T-helper 2 cell (primary cell): ENCODE measurements at places on chromosomes 5 and 9.
A peak's percentile ranks its signal among the peaks of the same experiment; 100 is the strongest.

- DNase-seq: no peak
These were observed 23.5 kb downstream of the NTNG2 start for GRCh38 chr9:132185073-132186009.

DNA sequence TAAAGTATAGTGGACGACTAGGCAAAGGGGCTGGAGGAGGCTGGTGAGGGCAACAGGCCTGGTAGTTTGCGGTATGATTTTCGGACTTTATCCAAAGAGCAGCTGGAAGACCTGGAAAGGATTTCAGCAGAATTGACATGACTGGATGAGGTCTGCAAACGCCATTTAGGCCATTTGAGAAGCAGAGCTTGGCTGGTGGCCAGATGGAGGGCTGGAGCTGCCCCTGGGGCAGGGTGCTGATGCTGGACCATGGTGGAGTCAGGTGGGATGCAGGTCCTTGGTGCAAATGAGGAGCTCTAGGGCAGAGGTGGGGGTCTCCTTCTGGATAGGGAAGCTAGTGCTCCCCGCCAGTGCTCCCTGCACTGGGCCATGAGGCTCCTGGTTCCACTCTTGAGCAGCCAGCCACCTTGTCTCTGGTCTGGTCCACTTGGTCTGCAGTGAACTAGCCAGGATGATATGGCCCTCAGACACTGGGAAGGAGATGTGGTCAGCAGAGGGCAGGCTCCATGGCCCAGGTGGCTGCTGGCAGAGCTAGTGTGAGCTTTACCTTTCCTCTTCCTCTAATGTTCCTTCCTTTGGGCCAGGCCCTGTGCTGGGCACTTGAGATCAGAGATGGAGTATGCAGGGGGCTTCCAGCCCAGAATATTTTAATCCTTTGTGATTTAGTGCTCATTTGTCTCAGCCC is 31.4 kb downstream of the COL27A1 start:
- no peak for DNase-seq

- DNase-seq: peak; percentile 88
These were observed 88.8 kb downstream of the ANXA2R start for GRCh38 chr5:42951293-42951840.

DNA sequence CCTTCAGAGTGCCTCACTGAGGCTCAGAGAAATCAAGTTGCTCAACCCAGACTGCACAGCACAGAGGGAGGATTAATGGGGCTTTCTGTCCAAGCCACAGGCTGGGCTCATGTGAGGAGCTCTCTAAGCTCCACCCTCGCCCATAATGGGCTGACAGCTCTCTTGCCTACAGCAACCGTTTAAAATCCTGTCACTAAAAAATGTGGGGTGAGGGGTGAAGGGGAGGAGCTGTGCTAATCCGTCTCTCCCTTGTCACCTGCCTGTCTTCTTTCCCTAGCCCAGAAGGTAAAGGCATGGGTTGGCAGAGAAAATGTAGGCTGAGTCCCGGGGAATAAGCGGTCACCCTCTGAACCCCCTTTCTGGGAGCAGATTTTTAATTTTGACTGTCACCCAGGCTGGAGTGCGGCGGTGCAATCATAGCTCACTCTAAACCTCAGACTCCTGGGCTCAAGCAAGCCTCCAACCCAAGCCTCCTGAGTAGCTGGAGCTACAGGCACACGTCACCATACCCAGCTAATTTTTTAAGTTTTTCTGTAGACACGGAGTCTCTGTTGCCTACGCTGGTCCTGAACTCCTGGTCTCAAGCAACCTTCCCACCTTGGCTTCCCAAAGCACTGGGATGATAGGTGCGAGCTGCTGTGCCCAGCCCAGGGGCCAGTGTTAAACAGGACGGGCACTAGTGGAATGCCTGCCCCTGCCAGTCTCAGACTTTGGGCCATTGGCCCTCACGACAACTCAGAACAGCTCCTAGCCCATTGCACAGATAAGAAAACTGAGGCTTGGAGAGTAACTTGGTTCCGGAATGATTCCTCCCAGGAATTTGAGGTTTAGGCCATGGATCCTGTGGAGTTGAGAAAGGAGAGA is 89.5 kb downstream of the LMX1B start:
- DNase-seq: no peak

DNA sequence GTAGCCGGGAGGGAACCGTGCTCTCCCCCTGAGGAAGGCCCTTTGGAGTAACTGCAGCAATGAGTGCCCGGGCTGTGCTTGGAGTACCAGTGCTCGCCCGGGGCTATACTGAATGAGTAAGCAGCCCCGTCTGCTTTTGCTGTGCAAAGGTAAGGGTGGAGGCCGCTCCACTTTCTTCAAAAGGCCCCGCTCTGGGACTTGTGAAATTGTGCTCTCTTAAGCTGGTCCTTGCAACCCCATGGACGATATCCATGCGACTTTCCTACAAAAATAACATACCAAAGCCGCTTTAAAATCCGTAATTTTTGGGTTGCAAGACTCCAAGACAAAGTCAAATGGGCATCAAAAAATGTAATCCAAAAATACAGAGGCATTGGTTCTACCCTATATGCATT is 578 bp upstream of the TNFAIP8 start:
- DNase-seq: peak; percentile 69

GRCh38 chr9:131874916-131875670 is 135.2 kb upstream of the RAPGEF1 start:
- no peak for DNase-seq

DNA sequence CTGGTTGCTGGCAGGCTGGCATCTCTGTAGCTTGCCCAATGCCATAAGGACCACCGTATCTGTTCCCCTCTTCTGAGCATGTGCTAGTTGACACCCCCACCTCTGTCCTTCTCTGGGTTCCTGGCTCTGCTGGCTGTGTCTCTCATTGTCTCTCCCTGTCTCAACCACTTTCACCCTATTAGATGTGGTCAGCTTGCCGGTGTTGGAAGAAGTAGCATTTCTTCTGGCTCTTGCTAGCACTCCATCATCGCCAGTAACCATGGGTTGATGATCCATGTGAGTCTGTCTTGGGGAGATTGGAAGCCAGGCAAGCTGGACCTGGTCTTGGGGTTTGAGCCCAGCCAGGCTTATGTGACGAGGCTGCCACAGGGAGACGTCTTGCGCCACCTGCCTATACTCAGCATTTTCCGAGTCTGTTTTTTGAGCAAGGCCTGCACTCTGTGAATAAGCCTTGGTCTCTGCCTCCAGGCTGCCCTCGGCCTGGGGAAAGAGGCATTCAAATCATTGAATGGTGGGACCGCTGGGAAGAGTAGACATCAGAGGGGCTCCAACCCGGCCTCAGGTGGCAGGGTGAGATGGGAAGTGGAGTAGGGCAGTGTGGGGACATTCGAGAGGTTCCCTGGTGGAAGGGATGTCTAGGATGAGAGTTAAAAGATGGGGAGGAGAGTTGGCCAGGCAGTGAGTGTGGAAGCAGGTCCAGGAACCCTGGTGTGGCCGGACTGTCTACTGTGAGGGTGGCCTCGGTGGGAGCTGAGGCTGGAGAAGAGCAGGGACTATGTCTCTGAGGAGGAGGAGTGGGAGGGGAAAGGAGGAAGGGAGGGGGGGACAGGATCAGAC is 74.3 kb downstream of the ZNF618 start:
- no peak for DNase-seq
